Ovary (tissue), 10 donors: ENCODE measurements at places on chromosomes 13 and 19. TPM values are rescaled to one million over a fixed set of nuclear protein-coding genes. Genes with fewer than 3 reads are reported as not detected.

The F2RL3 gene
- 2.2 TPM for polyA plus RNA-seq

The APOC4 gene
- not detected for polyA plus RNA-seq

The LGALS7B gene
- not detected for polyA plus RNA-seq

The ZNF829 gene
- polyA plus RNA-seq, result 2.9 TPM

The GATAD2A gene
- polyA plus RNA-seq, result 13.7 TPM

The LRRC4B gene
- polyA plus RNA-seq, result 5.6 TPM

The ZNF681 gene
- polyA plus RNA-seq, result 1.6 TPM

The RDH8 gene
- not detected for polyA plus RNA-seq

The NCAN gene
- not detected for polyA plus RNA-seq

The ACTN4 gene
- 458 TPM for polyA plus RNA-seq

The CEACAM4 gene
- 0.32 TPM for polyA plus RNA-seq

The ZNF625 gene
- polyA plus RNA-seq, result 2.5 TPM

The RNF225 gene
- polyA plus RNA-seq, result not detected

The ALKBH6 gene
- polyA plus RNA-seq, result 18.3 TPM

The VAV1 gene
- 1.1 TPM for polyA plus RNA-seq

The DMKN gene
- polyA plus RNA-seq, result 59.0 TPM

The MISP3 gene
- polyA plus RNA-seq, result 1.3 TPM

The NANOS2 gene
- not detected for polyA plus RNA-seq

The ZNF761 gene
- polyA plus RNA-seq, result 6.7 TPM

The REXO1 gene
- polyA plus RNA-seq, result 4.8 TPM

The ATCAY gene
- not detected for polyA plus RNA-seq

The TPRX1 gene
- not detected for polyA plus RNA-seq

The COL5A3 gene
- 1.5 TPM for polyA plus RNA-seq

The NCR1 gene
- 0.33 TPM for polyA plus RNA-seq

The ZNF30 gene
- polyA plus RNA-seq, result 1.5 TPM

The TFPT gene
- polyA plus RNA-seq, result 14.1 TPM

The CEACAM7 gene
- not detected for polyA plus RNA-seq

The LYL1 gene
- 0.90 TPM for polyA plus RNA-seq

The KLK5 gene
- polyA plus RNA-seq, result not detected

The PRTN3 gene
- polyA plus RNA-seq, result not detected

The KLK14 gene
- polyA plus RNA-seq, result 0.10 TPM

The MEIOSIN gene
- polyA plus RNA-seq, result not detected

The AXL gene
- polyA plus RNA-seq, result 18.1 TPM

The CASP14 gene
- not detected for polyA plus RNA-seq

The CGB1 gene
- polyA plus RNA-seq, result not detected

The SULT2B1 gene
- polyA plus RNA-seq, result 0.10 TPM

The SMIM17 gene
- polyA plus RNA-seq, result 0.65 TPM

The SMIM44 gene
- not detected for polyA plus RNA-seq

The THAP8 gene
- polyA plus RNA-seq, result 5.9 TPM

The CRX gene
- not detected for polyA plus RNA-seq

The HCN2 gene
- not detected for polyA plus RNA-seq
